Foreskin fibroblast (primary cell): ENCODE measurements at places on chromosomes 12 and 14.

DNA sequence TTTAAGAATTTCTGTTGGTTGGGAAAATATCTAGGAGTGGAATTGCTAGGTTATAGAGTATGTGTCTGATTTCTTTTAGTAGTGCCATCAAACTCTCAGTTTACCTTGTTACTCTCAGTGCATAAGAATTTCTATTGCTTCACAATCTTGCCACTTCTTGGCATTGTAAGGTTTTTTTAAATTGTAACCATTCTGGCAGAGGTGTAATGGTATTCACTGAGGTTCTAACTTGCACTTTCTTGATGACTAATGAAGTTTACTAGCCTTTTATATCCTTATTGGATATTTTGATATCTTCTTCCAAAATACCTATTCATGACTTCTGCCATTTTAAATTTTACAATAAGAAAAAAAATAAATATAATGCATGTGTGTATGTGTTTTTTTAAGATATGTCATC, 478.0 kb downstream of the NAV3 start:
- DNase-seq = no peak

- no peak for DNase-seq
Measured at GRCh38 chr12:131636940-131637750, 73.7 kb upstream of the SFSWAP start.

DNA sequence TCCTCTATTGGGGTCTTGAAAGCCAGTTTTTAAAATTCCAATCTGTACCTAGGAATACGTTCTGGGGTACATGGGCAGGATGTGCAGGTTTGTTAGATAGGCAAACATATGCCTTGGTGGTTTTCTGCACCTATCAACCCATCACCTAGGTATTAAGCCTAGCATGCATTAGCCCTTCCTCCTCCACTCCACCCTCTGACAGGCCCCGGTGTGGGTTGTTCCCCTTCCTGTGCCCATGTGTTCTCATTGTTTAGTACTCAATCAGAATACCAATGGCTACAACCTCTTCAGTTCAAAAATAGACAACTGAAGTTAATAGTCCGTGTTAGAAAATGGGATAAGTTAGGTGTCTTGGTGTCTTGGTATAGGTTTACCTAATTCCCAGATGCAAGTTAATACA, 3.4 kb downstream of the NTS start:
- DNase-seq = no peak

- DNase-seq = no peak
Measured at GRCh38 chr14:45467023-45467422, 214.0 kb upstream of the MIS18BP1 start.

- DNase-seq = no peak
Measured at GRCh38 chr14:55949708-55950107, 168.5 kb upstream of the PELI2 start.

DNA sequence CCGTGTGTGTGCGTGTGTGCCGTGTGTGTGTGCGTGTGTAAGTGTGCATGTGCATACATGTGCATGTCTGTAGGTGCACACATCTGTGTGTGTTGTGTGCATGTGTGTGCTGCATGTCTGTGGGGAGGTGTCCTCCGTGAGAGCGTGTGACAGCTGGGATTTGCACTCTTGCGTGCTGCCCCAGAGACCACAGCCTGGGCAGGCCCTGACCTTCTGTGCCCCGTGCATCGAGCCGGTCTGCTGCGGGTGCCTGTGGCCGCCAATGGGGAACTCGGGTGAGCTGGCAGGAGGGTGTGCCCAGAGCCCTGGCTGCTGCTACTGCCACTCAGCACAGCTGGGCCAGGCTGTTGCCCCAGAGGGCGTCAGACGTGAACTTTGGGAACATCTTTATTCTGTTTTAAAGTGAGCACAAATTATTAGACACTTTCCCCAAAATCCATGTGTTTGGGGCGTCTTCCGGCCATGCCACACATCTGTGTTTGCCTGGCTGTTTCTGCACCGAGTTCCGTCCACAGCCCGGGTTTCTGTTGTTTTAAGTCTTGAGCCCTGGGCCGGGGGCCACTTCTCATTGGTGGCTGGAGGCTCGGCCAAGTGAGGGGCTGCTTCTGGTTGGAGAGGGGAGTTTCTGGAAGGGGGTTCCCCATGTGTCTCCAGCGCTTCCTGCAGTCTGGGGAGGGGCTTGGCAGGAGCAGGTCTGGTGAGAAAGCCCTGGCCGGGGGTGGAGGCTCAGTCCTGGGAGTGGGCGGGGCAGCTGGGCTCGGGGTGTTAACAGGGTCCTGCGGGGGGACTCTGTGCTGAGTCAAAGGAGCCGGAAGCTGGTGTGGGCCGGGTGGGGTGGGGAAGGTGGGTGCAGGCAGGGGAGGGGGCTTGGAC, 7.6 kb downstream of the CEP170B start:
- DNase-seq = peak; percentile 83

GRCh38 chr12:14950982-14951746, 10.2 kb downstream of the ARHGDIB start:
- DNase-seq = no peak

DNA sequence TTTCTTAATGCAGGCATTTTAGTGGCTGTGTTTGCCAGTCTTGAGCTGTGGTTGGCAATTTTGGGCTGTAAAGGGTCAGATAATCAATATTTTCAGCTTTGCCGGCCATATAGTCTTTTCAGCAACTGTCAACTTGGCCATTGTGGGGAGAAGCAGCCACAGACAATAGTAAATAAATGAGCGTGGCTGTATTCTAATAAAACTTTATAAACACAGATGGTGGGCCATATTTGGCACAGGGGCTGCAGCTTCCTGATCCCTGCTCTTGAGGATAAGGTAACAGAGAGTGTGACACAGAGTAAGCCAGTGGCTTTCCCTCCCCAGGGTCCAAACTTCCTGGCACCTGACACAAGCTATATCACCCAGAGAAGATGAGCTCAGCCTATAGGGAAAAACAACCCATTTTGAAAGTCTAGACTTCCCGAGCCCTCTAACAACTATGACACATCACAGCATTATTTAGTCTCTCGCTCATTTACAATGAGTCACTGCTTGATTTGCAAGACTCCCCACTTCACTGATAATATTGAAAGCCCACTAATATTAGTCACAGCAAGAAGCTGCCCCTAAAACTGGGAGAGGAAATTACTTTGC, 163.1 kb upstream of the TMPO start:
- DNase-seq = peak; percentile 13

DNA sequence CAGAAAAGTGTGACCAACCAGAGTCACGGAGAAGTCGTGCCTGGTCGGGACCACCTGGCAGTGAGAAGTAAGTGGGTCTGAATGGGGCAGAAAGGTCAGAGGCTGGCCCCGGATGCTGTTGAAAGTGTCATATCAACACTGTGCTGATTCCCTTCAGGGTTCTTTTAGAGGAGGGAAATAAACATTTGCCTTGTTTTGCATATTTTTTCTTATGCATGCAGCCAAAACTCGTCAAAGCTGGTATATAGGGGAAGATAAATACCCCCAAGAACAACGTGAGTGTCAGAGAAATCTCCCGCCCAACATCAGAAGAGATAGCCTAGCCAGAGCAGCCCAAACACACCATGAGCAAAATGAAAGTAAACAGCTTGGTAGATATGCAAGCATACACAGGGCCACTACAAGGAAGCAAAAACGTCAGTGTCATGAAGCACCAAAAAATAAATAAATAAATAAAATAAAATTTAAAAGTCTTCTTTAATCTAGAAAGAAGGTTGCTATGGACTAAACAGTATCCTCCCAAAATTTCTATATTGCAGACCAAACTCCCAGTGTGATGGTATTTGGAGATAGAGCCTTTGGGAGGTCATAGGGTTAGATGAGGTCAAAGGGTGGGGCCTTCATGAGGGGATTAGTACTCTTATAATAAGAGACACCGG, 22.1 kb downstream of the EIF5 start:
- peak; percentile 46 for DNase-seq

- DNase-seq = no peak
Measured at GRCh38 chr12:131843527-131843926, 15.3 kb downstream of the MMP17 start.

DNA sequence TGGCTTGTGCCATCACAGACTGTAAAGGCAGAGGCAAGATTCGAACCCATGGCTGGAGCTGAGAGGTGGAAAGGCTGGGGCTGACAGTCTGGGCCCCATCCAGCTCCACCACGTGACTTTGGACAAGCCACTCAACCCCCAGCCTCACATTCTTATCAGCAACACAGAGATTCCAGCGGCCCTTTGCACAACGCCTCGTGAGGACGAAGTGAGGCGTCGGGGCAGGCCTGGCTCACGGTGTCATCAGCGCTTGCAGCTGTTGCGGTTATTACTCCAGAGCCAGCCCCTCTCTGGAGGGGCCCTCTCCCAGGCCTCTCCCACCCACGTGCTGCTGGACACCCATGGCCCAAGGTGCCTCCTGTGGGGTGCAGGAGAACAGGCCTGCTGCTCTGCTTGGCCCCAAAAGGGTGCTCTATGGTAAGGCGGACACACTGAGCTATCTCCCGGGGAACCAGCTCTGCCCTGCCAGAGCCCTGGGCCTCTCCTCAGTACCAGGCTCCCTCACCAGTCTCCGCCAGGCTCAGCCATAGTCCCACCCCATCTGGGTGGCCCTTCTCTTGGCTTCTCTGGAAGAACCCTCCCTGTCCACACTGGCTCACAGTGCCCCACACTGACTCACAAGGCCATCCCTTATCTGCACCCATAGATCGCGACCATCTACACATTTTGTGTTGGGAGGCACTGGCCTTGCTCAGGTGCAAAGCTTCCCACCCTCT, 21.1 kb downstream of the CHGA start:
- no peak for DNase-seq
